ENCODE measurements at places on chromosomes 2 and 18.

- no peak for DNase-seq
Measured at GRCh38 chr2:233546774-233547173, 19.8 kb downstream of the USP40 start.

DNA sequence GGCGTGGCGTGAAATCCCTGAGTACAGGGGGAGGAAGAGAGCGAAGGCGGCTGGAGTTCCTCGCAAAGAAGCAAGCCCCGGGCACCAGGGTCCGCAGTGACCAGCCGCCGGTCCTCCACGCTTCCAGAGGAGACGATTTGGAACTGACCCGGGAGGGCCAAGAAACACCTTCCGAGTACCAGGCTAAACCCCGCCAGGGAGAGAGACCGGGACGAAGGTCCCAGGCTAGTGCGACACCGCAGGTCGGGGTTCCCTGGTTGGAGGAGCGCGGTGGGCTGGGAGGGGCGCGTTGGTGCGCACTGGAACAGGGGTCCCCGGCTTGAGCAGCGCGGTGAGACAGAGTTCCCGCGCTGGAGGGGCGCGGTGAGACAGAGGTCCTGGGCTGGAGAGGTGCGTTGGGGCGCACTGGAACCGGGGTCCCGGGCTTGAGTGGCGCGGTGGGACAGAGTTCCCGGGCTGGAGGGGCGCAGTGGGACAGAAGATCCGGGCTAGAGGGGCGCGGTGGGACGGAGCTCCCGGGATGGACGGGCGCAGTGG is 901 bp downstream of the WDFY1 start:
- DNase-seq, result no peak

- DNase-seq, result no peak
Measured at GRCh38 chr2:218438596-218438995, 19.7 kb downstream of the VIL1 start.

DNA sequence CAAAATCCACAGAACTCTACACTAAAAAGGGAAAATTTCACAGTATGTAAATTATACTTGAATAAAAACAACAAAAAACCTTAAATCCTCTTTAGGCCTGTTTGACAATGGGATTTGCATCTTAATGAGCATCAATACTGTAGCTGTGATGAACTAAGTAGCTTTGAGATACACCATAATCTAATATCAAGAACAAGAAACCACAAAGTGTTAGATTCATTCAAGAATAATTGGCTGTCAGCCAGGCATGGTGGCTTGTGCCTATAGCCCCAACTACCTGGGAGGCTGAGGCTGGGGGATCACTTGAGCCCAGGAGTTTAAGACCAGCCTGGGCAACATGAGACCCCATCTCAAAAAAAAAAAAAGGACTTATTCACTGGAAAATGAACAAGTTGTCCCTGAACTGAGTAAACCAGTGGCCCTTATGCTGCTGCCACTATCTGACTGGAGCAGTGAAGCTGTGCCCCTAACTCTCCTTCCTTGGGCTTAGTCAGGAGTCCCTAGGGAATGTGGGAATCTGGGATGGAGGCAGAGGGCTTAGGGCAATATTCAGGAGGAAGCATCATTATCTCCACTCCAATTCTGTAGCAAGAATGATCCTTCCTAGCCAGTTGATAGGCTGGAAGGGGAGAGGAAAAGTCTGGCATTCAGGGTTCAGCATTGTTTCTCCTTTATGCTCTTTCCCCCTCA is 88.5 kb downstream of the PRKCE start:
- no peak for DNase-seq

DNA sequence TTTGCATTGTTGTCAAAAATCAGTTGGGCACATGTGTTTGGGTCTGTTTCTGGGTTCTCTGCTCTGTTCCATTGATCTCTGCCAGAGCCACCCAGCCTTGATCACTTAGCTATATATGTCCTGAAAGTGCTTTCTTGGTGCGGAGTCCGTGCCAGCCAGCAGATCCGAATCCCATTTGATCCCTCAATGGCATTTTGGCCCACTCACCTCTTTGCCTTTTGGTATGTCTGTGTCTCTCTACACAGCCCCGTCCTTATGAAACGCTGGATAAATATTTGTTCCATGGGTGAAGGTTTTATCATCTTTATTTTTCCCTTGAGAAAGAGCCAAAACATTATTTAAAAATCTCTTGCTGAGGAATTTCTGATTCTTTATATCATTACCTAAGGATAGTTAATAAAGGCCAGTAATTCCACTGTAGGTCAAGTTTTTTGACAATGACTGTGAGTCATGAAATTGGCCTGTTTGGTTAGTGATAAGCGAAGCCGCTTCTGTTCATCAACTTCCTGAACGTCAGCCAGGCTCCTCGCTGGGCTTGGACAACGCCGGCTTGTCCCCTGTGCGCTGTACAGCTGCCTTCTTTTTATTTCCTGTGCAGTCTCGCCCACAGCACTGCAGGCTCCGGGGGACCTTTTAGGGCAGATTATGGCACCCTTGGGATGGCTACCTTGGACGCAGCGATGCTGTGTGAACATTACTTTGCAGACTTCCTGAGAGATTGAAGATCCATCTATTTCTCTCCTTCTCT is 24.9 kb downstream of the MTCL1 start:
- no peak for DNase-seq

GRCh38 chr2:148306027-148306426 is 285.1 kb downstream of the MBD5 start:
- no peak for DNase-seq

DNA sequence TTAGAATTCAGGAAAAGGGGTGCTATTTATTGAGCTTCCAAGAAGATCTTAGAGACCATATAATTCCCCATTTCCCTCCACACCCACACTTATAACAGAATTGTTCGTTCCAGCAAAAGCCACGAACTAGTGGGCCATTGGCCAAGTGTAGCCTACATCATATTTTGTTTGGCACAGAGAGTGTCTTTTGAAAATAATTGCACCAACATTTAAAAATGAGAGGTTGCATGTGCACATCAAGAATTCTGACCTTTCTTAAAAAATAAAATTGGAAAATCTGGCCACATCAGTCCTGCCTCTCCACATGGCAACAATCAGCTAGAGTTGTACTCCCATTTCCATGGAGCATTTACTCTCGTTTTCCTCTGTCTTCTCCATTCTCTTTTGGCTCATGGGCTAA is 655.5 kb upstream of the FANCL start:
- no peak for DNase-seq

GRCh38 chr18:12426924-12427323 is 19.2 kb downstream of the PRELID3A start:
- DNase-seq, result no peak

- no peak for DNase-seq
Measured at GRCh38 chr18:9337873-9338272, 3.3 kb downstream of the TWSG1 start.

- DNase-seq, result no peak
Measured at GRCh38 chr2:112846031-112846430, 9.5 kb upstream of the IL1B start.

DNA sequence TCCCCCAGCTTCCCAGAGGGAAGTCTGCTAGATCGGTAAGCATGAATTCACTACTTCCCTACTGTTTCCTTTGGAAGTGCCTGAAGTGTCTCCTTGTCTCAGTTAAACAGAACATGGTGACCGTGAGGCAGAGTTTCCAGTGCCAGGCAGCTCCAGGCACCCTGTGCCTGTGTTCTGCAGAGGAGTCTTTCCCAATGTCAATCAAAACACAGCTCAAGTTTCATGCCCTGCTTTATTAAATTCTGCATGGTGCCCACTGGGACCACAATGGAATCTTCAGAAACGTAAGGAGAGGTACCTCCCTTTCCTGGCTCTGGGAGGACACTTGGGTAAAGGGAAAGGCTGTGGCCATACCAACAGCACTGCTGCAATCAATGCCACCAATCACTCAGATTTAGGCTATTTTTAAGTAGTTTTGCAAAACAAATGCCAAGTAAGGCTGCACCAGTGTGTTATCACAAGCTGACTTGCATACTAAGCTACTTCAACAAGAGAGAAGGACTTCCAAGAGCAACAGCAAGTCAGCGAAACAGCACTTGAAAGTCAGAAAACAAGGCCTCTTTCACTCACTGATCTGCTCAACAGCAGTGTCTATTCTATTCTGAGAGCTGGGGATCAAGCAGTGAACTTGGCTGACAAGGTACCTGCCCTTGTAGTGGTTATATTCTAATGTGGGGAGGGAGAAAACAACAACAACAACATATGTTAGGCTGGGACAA is 14.9 kb downstream of the LPIN2 start:
- no peak for DNase-seq

DNA sequence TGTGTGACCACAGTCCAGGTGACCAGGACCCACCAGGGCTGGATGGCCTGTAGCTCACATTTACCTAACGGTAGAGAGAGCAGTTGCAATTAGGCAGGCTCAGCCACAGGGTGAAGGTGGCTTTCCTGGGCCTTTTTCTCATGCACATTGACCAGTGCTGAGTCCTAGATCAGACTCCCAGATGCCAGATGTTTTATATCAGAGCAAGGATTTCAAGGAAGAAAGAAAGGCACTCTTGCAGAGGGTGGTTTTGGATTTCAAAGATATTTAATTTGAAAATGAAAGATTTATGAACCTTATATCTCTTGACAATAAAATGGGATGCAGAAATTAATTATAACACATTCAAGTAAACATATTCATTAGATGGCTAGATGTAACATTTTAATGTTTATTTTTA is 694.2 kb upstream of the GYPC start:
- no peak for DNase-seq

DNA sequence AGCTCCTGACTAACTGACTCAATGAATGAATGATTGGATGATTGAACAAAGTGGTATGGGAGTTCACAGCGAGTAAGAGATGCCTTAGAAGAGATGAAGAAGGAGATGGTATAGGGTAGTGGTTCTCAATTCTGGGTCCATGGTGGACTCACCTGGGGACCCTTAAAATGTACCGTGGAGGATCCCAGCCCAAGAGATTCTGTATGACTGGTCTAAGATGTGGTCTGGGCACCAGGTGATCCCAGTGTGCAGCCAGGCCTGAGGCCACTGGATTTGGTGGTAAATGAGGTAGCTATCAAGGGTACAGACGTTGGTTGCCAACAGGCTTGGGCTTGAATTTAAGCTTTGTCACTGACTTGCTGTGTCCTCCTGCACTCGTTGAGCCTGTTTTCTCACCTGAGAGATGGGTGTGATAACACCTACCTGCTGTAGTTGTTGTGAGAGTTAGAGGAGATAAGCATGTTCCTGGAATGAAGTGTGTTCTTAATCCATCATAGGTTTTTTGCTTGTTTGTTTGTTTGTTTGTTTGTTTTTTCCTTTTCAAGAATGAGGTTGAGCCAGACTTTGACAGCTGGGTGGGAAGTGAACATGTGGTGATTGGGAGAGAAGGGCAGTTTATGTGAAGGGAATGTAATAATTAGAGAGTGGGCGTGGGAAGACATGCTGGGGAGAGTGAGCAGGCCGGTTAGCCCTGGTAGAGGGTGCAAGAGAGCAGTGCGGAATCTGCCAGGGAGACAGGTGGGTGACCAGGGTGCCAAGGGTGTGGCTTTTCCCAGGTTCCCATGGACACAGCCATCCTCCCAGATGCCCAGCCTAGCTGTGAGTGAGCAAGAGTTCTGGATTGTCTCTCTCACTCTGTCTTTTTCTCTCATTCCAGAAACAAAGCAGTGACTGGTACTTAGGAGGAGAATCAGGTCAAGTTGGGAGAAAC is 31.4 kb upstream of the IL1B start:
- no peak for DNase-seq

GRCh38 chr2:110865188-110865587 is 132.8 kb downstream of the ACOXL start:
- no peak for DNase-seq

DNA sequence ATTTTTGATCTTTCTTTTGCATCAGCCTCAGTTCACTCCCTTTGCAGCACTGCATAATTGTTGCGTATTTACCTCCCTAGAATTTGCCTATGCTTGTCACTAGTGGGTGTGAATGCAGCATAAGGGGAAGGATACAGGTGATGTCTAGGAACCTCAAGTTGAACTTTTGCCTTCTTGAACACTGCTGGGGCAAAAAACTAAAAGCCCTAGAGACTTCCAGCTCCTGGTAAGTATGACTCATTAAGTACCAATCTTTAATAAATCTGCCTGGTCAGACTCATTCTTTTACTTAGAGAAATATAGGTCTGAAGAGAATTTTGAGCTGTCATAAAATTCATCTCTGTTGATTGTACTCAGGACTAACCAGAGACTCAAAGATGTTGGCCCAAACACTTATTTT is 547.3 kb upstream of the FANCL start:
- DNase-seq, result no peak

DNA sequence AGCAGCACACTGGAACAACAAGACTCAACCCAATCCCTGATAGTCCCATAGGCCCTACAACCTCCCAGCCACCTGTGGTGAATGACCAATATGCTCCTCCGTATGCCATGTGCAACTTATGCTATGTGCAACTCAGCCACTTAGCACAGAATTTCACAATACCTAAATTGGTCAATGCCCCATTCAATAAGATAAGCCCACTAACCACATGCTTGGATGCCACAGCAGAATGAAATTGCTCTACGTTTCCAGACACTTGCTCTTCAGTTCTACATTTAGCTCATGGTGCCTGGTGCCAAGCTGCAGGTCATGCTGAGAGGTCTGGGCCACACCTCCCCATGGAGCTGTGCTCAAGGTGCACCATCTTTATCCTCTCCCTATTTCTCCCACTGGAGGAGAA is 159.8 kb downstream of the EN1 start:
- no peak for DNase-seq

- no peak for DNase-seq
Measured at GRCh38 chr18:71321319-71321718, 1032.5 kb downstream of the SOCS6 start.
